ENCODE measurements at places on chromosomes 1 and 21.

GRCh38 chr1:27671964-27672749 is at the start of gene IFI6:
TSS of gene IFI6 (minus strand) at chr1:27672192. CDS start at chr1:27669314, 2,878 bp downstream.
- peak; percentile 79 for DNase-seq

GRCh38 chr1:151611288-151611790 is 511 bp upstream of the SNX27 start:
- no peak for DNase-seq

GRCh38 chr1:62385923-62386322 is 50.9 kb upstream of the USP1 start:
- no peak for DNase-seq

DNA sequence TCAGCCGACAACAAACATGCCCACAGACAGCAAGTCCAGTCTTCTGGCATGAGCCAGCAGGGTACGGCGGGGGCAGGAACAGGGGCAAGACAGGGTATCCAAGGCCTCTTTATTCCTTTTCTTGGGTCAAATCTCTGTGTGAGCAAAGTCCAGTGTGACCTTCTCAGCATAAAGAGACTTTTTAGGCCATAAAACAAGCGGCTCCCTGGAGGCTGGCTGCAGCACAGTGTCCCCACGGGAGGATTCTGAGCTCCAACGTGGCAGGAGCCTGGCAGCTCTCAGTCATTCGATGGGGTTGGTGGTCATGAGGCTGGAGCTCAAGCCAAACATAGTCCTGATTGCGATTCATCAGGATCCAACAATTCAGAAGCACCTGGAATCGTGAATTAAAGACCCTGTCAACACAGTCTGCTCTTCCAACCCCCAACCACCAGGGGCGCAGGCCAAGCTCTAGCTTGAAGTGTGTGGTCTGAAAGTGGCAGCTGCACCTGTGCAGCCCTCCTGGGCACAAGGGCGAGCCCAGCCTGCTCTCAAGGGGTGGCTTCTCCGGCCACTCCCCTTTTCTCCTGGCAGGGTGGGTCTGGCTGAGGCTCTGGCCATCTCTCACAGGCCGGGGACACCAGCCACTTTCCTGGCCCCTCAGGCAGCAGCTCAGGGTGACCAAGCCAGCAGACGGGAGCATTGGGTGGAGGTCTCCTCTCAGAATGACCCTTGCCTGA is 62.1 kb downstream of the SLC66A1 start:
- peak; percentile 41 for DNase-seq

GRCh38 chr1:160261556-160261892 is 825 bp downstream of the DCAF8 start:
- peak; percentile 72 for DNase-seq

- DNase-seq = no peak
Observed at GRCh38 chr1:178959543-178960460, 65.9 kb upstream of the FAM20B start.

DNA sequence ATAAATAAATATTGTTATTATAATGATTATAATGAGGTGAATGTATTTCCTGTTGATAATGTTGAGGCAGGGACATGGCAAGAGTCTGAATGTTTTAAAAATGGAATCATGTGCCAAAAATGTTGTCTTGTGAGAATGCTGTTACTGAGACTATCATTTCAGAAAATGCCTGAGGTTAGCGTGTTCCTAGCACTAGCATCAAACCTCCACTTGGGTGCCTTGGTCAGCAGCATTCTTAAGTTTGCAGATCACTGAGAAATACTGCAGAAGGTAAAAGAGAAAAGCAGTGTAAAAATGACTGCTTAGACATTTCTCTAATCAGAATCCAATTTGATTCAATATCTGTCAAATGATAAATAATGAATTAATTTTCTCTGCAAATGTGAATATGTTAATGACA is 50.8 kb downstream of the OLFM3 start:
- no peak for DNase-seq

- DNase-seq = peak; percentile 44
Observed at GRCh38 chr1:8422510-8423268, 104.8 kb downstream of the SLC45A1 start.

GRCh38 chr1:156667610-156667967 is 9.6 kb downstream of the NES start:
- DNase-seq = no peak

- no peak for DNase-seq
Observed at GRCh38 chr1:246919902-246920301, 11.8 kb downstream of the AHCTF1 start.

DNA sequence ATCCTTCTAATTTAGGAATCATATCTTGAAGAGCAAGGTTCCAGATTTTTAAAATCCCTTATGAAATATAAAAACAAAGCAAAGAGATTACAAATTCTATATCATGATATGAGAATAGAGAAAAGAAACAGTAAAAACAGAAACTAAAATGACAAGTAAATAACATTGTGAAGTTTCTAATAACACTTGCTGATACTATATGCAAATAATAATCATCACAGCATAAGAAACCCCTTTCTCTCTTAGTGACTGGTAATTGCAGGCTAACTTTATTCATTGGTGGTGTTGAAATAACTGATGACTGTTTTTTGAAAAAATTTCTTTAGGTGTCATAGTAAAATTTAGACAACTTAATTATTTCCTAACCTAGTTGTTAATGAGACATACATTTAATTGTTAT is 281.6 kb downstream of the PLA2G4A start:
- no peak for DNase-seq

DNA sequence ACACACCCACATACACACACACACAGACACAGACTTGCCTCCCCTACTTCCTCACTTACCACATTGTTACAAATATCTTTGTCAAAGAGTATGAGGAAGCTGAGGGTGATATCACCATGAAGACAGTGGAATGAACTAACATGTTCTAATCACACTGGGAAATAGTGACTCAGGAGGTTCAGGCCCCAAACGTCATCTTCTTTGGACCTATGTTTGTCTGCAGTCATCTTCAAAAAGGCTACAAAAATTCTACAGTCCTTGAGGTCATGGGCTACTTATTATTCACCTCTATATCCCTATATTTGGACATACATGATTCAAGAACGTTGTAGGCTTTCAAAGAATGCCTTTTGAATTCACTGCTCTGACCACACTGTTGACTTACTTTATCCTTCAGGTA is 2.1 kb upstream of the LCE2C start:
- DNase-seq = no peak

GRCh38 chr1:58939666-58940370 is 156.0 kb upstream of the JUN start:
- no peak for DNase-seq

DNA sequence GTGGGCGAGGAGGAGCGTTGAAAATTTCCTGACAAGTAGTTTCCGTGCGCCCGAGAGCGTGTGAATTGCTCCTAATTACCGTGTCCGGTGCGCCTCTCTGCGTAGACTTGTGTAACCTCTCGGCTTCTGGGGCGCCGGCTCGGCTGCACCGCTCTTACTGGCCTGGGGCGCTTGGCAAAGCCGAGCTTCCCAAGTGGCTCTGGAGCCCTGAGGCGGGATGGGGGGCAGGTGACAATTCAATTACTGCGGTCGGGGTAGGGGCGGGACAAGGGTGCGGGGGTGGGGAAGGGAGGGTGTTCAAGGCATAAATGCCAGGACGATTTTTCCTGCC is 392 bp upstream of the DMRTA2 start:
- DNase-seq = no peak

DNA sequence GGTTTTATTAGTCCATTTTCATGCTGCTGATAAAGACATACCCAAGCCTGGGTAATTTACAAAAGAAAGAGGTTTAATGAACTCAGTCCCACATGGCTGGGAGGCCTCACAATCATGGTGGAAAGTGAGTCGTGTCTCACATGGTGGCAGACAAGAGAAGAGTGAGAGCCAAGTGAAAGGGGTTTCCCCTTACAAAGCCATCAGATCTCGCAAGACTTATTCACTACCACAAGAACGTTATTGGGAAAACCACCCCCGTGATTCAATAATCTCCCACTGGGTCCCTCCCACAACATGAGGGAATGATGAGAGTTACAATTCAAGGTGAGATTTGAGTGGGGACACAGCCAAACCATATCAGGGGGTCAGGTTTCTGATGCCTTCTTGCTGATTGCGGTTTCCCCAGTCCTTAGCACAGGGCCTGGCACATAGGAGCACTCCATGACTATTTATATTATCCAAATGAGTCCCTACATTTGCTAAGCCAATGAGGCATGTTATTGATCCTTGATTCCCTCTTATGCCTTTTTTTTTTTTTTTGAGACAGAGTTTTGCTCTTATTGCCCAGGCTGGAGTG is 35.3 kb upstream of the PAXBP1 start:
- DNase-seq = no peak

DNA sequence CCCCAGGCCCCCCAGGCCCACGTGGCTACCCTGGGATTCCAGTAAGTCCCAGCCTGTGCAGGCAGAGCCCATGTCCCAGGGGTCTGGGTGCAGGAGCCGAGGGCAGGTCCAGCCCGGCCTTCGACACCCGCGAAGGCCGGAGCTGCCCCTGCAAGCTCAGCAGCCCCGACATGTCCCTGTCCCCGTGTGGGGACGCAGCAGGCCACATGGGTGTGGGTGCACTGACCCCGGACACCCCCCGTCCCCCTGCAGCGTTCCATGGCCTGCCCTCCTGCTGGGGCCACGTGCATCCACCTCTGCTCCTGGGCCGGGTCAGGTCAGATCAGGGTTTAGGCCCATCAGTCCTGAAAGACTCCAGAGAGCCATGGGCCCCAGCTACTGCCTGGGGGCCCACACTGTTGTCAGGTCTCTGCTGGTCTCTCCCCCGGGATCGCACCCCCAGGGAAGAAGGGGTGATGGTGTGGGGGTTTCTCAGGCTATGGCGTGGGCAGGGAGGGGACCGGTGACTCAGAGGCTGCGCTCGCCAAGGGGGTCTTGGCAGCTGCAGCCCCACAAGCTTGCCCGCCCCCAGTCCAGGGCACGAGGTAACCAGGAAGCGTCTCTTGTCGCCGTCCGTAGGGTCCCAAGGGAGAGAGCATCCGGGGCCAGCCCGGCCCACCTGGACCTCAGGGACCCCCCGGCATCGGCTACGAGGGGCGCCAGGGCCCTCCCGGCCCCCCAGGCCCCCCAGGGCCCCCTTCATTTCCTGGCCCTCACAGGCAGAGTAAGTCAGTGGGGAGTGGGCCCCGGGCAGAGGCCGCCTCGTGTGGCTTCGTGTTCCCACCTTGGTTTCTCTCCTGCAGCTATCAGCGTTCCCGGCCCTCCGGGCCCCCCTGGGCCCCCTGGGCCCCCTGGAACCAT is 37.5 kb downstream of the SLC19A1 start:
- DNase-seq = no peak

DNA sequence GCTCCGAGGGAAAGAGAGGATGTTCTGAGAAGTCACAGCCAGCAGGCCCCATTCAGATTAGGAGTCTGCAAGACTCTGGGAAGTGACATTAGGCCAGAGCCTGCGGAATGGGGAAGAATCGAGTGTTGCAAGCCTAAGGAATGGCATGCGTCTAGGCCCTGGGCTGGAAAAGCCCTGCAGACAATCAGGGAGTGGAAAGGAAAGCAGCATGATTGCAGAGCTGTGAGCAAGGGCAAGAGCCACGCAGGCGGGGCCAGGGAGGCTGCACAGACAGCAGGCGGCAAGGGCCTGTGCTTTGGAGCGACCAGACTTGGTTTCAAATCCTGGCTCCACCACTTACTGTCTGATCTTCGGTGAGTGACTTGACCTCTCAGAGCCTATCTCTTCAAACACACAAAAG is 118.2 kb downstream of the RRAGC start:
- DNase-seq = no peak

- no peak for DNase-seq
Observed at GRCh38 chr1:167898578-167899222, 15.2 kb downstream of the ADCY10 start.

- DNase-seq = no peak
Observed at GRCh38 chr1:234721476-234722269, 111.7 kb upstream of the IRF2BP2 start.

DNA sequence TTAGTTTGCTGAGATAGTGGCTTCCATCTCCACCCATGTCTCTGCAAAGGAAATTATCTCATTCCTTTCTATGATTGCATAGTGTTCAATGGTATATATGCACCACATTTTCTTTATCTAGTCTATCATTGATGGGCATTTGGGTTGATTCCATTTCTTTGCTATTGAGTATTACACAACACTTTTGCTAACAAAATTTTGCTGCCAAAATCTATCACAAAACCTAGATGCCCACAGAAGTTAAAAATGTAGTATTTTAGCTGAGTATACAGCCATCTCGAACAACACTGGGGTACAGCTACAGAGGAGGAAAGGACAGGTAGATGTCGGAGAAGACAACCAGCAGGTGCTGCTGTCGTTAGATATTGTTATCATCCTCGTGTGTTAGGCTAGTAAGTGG is 67.7 kb downstream of the LBR start:
- DNase-seq = no peak

DNA sequence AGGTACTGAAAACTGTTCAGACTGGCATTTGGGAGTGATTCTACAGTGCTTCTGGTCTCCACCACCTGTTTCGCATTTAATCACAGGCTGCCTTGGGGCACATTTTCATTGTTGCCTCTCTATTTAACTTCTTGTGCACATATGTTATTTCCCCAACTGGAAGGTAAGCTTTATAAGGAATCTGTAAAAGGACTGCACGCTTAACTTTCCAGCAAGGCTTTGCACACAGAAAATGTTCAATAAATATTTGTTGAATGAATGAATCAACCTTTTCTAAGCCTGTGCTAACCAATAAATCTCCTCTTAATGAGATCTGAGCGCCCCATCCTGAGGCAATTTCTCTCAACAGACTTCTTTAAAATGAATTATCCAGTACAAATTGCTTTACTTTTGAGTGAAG is 84.3 kb upstream of the ARHGAP29 start:
- no peak for DNase-seq

- no peak for DNase-seq
Observed at GRCh38 chr1:15799928-15800835, 7.3 kb downstream of the UQCRHL start.

DNA sequence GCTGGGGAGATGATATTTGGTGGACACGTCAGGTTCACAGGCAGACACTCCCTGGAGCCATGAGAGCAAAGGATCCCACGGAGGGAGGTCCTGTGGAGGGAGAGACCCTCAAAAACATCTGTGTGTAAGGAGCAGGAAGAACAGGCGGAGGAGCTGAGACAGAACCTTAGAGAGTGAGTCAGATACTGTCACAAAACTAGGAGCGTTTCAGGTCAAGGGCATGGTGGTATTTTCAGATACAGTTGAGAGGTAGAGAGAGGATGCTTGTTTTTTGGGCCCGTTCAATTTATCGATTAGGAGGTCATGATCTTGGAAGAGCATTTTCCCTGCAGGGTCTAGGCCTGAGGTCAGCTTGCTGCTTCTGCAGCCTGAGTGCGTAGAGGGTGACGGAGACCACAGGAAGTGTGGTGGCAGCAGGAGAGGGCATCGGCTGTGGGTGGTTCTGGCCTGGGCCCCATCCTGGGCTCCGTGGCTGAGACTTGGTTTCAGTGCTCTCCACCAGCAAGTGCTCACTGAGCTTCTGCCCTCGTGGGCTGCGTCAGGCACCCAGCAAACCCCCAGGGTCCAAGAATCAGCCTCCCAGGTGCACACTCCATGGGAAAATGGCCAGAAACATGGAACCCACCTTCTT is 39.9 kb downstream of the SPSB1 start:
- DNase-seq = no peak

DNA sequence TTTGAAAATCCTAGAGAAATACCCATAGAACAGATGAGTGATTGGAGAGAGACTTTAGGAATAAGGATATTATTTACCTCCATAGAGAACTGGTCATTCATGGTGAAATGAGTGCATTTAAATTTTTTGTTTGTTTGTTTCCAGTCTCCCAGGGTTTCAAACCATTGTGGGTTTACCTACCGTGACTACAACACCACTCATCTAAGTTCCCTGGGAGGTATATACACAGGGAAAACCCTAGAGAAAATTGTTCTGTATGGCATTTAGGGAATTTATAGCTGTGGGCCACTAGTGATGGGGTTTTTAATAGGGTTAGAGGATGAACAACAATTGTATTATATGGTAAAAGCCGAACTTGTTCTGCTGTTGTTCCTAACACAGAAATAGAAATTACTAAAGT is 109.2 kb downstream of the USP25 start:
- no peak for DNase-seq

All from CD4-positive, alpha-beta T cell treated with Interleukin-17A for 4 hours (primary cell).